Inflammatory macrophage treated with lipopolysaccharide for 4 hours (primary cell): ENCODE measurements at places on chromosomes 2 and 18.

DNA sequence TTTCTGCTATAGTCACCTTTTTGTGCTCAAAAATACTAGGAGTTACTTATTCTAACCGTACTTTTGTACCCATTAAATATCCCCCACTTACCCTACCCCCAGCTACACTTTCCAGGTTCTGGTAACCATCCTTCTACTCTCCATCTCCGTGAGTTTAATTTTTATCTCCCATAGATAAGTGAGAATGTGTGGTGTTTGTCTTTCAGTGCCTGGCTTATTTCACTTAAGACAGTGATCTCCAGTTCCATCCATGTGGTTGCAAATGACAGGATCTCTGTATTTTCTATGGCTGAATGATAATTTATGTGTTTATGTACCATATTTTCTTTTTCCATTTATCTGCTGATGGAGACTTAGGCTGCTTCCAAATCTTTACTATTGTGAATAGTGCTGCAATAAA lies 323.3 kb downstream of the ZNF804A start:
- DNase-seq = no peak

DNA sequence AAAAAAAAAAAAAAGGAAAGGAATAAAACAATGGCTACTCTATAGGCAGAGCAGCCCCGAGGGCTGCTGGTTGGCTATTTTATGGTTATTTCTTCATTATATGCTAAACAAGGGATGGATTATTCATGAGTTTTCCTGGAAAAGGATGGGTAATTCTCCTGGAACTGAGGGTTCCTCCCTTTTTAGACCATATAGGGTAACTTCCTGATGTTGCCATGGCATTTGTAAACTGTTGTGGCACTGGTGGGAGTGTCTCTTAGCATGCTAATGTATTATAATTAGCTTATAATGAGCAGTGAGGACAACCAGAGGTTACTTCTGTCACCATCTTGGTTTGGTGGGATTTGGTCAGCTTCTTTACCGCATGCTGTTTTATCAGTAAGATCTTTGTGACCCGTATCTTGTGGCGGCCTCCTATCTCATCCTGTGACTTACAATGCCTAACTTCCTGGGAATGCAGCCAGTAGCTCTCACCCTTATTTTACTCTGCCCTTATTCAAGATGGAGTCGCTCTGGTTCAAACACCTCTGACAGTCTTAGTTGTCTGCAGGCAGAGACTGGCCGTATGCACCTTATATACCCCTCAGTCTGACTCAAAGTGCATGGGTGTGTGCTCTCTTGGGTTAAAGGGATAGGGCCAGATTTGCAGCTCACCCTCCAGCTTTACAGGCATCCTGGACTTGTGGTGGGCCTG lies 57.7 kb downstream of the HAUS1 start:
- DNase-seq = no peak

DNA sequence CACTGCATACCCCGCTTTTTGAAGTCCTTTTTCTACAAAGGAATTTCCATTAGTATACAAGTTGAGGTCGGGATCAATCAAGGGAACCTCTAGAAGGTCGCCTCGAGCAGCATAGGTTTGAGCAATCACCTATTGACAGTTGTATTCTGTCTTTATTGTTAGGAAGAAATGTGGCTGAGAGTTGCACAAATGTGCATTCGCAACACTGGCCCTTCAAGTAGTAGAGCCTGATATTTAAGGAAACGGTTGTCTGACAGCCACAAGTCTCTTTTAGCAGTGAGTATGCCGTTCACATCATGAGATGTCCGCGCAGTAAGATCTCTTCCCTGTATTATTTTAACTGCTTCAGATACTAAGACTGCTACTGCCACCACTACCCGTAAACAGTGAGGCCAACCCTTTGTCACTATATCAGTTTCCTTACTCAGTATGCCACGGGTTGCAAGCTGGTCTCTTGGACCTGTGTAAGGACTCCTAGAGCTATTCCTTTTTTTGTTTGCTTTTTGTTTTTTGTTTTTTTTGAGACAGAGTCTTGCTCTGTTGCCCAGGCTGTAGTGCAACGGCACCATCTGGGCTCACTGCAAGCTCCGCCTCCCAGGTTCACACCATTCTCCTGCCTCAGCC lies 10.0 kb upstream of the STARD7 start:
- DNase-seq = no peak

DNA sequence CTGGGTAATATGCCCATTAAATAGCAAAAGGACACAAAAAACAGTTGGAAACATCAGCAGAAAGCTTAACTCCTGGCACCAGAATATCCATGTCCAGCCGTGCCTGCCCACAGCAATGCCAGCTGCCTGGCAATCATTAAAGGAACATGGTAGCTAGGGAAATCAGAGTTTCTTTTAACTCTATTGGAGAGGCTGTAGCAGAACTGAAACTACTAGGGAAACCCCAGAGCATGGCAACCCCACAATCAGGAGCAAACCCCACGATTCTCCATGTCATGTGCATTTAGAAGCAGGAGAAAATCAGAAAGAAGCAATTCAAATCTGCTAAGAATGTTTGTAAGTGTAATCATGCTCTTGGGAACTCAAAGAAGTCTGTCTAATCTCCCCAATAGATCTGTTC lies 409.0 kb upstream of the SMIM21 start:
- no peak for DNase-seq

GRCh38 chr18:79754022-79754761 lies 43.5 kb upstream of the KCNG2 start:
- DNase-seq = no peak

- no peak for DNase-seq
Measured at GRCh38 chr2:167504695-167505094, 616.4 kb downstream of the XIRP2 start.

DNA sequence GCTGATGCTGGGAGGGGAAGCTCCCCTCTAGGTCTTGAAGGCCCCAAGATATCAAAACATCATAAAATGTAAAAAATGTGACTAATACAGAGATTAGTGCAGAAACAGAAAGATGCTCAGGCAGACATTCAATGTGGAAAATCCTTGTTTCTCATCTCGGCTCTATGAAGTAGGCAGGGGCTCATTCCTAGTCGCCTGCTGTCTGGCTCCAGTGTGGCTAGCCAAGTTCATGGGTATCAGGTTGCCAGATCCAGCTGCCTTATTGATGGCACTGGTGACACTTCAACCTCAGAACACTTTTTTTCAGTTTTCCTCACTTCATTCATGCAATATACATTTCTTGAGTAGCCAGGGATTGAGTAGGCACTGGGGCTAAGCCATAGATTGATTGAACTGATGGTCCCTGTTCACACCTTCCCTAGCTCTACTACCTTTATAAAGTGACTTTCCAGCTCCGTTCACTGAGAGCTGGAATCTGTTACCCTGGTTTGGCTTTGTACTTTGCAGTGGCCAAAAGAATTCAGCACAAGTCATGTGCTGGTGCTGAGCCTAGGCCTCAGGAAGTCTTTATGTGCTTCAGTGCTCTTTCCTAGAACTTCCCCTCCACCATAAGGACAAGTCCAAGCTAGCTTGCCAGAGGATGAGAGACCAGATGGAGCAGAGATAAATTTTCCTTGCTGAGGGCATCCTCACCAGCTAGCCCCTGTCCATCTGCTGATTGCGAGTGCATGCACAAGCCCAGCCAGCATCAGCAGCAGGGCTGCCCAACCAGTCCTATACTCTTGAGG lies 373.6 kb upstream of the ST6GAL2 start:
- no peak for DNase-seq

DNA sequence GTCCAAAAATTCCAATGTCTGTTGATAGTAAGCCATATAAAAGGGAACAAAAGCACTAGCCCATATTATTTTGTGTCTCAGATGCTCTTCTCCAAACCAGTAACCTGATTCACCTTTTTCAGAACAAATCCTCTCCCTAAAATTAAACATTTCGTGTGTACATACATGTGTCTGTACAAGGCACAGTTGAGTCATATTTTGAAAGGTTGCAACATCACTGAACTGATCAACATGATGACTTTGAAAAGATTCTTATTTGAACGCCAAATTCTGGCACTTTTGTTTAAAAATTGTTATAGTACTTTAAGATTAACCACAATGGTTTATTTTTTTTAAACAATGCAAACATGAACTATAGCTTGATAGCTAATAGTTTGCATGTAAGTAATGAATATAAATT lies 102.5 kb downstream of the RIT2 start:
- no peak for DNase-seq

GRCh38 chr2:217262911-217263310 lies 403.0 kb upstream of the TNP1 start:
- no peak for DNase-seq

- DNase-seq = no peak
Measured at GRCh38 chr2:70671092-70671675, 96.8 kb downstream of the ADD2 start.

DNA sequence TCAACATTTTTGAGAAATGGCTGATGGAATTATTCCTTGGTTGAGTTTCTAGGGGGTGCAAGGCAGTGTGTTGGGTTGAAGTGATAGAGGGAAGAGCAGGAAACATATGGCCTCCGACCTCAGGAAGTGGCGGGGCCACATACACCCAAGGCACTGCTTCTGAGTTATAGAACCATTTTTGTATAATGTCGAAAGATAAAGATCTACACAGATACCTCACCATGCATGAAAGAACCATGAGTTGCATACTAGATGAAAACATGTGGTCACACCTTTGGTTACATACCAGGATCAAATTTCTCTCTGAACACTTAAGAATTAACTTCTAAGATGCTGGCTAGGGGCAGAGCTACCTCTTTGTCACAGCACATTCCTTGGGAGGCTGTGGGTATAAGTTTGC lies 23.2 kb downstream of the LAMA3 start:
- DNase-seq = no peak
